ENCODE measurements at places on chromosomes 6 and 20.

DNA sequence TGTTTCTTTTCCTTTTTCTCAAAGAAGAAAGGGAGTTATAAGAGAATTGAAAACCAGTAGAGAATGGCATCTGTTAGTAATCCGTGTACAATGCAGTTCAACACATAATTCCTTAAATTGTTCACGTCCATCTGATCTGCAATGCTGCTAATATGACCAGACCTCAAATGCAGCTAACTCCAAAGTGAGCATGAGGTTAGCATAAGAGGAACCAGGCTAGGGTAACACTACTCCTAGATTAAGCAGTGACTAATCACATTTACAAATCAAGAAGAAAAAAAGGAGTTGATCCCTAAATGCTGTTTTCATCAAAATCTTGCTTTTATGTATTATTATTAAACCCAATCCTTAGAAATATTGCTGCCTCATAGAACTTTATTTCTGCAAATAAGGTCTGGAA, 432.7 kb upstream of the ARID1B start:
- DNase-seq, result no peak

GRCh38 chr6:83378621-83379388, 52.0 kb downstream of the ME1 start:
- DNase-seq, result peak; percentile 78

DNA sequence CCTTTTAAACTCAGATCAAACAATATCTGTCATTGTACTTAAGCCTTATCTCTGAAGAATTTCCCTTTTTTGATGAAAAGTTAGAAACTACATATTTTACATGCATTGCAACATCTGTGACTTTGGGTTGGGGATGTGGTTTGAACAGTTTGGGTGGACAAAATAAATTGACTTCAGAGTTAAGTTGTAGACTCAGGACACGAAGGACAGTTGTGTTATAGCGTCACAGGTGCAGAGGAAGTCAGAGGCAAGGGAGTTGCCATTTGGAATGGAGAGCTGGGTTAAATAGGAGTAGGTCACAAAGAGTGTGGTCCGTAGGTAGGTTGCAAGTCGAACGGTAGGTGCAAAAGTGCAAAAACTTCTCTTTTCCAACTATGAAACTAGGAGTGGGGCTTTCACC, 46.0 kb downstream of the ZFAND3 start:
- no peak for DNase-seq

GRCh38 chr20:14657266-14658005, 320.0 kb upstream of the FLRT3 start:
- DNase-seq, result no peak

- DNase-seq, result no peak
These were observed 172.2 kb upstream of the CENPW start for GRCh38 chr6:126167726-126168125.

- no peak for DNase-seq
These were observed 84.0 kb upstream of the ZNF217 start for GRCh38 chr20:53677447-53678314.

DNA sequence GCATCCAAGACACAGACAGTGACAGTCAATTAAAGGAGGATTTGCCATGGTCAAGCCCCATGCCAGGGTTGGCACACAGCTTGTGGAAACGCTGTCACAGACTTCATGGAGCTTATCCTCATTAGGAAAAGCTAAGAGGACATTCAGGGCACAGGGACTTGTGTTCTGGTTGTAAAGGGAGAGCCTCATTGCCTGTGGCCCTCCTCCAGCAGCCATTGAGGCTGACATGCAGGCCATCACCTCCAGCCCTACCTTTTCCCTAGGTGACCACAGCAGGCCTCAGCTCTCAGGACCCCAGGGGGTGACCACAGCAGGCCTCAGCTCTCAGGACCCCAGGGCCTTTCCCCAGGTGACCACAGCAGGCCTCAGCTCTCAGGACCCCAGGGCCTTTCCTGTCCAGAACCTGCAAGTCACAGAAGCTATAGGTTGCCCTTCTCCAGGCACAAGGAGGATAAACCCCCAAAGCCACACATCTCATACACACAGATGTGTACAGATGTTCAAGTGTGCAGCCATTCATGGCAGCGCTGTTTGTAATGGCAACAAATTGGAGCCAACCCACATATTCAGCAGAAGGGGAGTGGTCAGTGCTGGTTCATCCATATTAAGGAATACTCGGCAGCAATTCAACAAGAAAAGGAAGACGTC, 26.1 kb downstream of the DUSP22 start:
- DNase-seq, result no peak

DNA sequence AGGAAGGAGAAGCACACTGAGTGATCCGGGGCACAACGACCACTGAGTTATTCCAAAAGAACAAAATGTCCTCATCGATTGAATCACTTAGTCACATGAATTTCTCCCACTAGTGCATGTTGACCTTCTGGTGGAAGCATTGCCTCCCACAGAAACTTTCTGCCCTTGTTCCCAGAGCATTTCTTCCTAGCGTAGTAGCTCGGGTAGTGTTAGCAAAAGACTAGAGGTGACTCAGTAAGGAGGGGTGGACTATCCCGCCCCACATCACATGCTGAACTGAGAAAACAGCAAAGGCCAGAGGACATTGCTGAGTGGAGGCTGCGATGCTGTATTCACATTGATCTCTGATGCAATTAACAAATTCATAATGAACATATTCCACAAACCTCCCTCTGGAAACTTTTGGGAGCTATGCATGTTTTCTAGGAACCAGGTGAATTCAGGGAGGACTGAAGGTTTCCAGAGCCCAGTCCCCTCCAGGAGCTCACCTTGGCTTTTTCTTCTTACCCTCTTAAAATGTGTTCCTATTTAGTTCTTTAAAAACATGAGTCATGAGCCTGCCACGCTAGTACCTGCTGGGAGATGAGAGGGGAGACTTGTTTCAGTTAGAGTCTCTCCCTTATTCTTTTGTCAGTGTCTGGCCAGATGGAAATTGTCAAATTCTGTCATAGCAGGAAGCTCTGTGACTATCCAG, 507.9 kb downstream of the CDH26 start:
- no peak for DNase-seq

DNA sequence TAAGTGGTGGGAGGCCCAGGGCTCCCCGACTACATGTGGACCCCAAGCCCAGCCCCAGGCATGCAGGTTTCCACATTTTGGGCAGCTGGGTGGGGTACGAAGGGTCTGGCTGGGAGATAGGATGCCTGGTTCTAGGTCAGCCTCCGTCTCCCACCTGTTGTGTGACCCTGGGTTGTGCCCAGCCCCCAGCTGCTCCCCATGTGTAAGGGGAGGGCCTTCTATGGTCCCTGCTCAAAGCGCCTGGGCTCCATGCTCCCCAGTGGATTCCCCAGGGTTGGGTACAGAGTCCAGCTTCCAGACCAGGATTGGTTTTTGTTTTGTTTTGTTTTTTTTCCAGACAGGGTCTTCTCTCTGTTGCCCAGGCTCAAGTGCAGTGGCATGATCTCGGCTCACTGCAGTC, 1.1 kb upstream of the VWA7 start:
- no peak for DNase-seq

GRCh38 chr6:41396335-41396734, 60.9 kb downstream of the NCR2 start:
- no peak for DNase-seq

DNA sequence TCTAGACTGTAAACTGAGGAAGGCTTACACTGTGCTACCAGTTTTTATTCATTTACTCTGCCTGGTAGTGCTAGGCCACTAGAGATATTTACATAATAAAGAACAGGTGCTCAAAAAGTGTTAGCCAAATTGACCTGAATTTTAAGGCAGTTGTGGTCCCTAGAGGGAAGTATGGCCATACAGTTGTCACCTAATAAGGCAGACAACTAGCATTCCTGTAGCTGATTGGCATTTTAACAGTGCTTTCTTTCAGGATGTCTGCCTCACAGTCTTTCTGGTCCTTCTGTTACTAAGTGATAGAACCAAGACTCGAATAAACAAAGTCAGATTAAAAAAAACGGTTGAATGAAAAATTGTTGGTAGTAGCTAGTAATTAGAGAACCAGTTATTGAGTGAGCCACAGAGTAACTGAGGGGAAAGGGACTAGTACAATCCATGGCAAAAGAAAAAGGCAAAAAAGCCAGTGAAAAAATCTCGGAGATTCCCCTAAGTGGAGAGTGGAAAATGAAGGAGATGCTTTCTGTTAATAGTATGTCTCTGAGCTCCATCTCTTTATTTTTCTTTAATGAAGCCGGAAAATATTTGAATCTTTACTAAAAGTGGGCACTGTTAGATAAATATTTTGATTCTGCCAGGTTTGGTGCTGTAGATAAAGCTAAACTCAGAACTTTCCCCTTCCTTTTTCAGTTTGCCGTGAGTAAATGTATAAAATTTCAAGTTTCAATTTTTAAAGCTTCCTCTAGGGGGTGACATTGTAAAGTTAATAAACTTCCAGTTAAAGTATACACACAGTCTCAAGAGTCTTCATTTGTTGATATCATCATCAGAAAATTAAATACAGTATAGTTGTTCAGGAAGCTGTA, 9.1 kb downstream of the VTA1 start:
- peak; percentile 40 for DNase-seq

DNA sequence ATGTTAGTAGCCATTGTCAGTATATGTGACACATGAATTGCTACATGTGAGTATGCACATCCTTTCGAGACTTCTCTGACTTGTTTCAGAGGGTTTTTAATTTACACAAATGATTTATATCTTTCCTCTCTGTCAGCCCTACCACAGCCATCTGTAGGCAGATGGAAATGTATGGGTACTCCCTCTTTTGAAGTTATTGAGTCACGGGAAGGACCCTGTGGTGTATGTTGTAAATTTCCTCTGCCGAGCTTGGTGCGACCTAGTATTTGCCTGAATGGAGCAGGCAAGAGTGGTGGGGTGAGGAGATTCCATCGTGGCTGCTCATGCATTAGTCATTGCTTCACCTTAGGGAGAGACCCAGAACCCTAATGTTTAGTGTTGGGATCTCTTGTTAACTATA, 171.9 kb downstream of the JARID2 start:
- peak; percentile 64 for DNase-seq
